CD4-positive, alpha-beta T cell treated with Interleukin-4 for 1 hour (primary cell): ENCODE measurements at places on chromosomes 7 and 10.

- DNase-seq, result no peak
These were observed 9.7 kb upstream of the ADCY1 start for GRCh38 chr7:45564485-45564884.

- no peak for DNase-seq
These were observed 78.0 kb upstream of the MACROH2A2 start for GRCh38 chr10:69974551-69975155.

DNA sequence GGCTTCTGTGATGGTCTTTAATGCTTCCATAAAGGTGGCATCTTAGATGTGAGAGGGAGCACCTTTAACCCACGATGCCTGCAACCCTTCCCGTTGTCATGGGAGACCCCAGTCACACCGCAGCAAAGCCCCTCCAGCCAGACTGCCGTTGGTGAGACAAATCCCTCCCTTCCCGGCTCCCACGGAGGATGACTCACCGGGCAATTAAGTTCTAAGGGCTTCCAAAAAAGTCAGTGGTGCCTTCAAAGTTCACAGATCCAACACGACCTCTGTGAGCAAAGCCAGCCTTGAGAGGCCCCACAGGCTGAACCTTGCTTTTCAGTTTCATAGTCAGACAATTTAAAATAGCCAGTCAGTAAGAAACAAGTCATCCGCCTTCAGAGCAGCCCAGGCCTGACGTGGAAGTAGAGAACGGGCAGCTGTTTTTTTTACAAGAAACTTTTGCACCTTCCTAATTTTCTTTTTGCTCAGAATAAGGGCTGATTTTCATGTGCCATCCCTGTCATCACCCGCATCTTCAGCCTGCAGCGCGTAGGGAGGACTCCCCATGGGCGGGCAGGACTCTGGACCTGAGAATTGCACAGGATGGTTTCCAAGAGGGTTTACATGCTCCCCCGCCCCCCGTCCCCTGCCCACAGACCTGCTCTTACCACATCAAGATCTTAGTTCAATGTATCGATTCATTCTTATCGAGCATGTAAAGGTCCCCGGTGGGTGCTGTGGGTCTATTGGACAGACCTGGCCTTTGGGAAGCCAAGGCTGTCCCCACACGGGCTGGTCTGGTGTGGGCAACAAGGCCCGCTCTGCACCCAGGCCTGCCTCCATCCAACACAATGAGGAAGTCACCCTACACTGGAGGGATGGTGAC lies 333.9 kb downstream of the DNAJB6 start:
- DNase-seq, result no peak

- DNase-seq, result no peak
These were observed 100.1 kb upstream of the COL1A2 start for GRCh38 chr7:94294471-94295131.

GRCh38 chr10:59648711-59649201 lies 60.9 kb downstream of the SLC16A9 start:
- no peak for DNase-seq

- DNase-seq, result no peak
These were observed 166.8 kb downstream of the ADARB2 start for GRCh38 chr10:1570416-1571051.

DNA sequence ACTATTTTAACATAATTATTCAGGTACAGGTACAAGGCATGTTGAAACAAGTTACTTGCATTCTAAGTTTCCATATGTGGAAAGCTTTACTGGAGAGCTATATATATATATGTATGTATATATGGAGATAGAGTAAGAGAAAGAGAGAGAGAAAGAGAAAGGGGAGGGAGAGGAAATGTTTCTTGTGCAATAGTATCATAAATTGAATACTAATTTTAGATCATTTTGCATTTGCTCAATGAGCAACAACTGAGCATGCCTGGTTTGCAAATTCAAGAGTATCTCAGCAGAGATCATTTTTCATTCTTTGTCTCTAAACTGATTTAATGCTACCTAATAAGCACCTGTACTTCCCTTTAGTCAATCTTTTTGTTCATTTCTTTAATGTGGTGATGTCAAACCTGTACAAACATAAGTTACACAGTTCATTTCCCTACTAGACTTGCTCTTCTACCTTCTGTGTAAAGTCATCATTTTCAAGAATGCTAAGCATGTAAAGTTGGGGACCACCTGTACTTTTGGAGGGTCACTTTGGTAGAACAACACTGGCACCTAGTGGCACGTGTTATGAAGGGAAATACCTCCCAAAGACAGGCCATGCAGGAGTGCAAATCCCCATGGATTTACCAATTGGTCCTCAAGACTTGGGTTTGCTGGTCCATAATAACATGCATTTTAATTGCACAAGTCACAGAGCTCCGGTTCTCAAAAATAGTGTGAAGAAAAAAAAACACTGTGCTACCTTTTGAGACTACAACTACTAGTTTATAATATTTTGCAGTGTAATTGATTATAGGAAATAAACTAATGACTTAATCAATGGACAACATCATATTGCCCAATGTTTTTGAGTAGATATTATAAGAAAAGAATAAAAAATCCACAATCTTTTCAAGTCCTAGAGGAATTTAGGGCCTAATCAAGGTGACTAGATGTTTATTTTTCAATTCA lies 431.2 kb upstream of the IGFBP3 start:
- no peak for DNase-seq

DNA sequence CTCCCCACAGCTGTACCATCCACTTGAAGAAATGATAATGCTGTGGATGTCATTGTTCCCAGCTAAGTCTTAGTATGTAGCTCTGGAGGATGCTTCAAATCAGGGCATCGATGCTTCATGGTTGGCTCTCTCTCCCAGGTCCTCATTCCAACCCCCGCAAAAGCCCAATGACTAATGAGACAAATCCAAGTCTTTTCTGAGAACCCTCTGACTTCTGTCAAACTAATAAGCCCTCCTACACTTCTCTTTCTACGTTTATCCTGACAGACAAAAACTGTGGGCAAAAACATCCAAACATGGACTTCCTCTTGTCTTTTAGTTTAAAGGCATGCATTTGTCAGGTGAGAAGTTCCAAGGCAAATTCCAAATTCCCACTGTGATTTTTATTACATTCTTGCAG lies 260.4 kb upstream of the TAC1 start:
- no peak for DNase-seq

DNA sequence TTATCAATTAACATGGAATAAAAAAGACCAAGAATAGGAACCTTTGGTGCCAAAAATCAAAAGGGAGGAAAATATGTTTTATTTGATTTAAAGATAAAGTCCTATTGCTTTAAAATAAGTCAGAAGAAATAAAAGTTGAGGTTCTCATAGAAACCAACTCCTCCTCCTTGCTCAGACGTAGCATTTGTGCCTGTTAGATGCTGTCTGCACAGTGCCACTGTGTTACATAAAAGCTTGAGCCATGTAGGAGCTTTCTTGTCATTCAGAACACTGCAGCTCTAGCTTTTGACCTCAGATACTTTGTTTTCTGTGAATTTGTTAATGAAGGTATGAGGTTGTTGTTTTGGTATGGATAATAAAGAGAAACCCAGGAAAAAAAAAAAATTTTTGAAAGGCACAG lies 50.3 kb downstream of the LRRC4 start:
- no peak for DNase-seq

DNA sequence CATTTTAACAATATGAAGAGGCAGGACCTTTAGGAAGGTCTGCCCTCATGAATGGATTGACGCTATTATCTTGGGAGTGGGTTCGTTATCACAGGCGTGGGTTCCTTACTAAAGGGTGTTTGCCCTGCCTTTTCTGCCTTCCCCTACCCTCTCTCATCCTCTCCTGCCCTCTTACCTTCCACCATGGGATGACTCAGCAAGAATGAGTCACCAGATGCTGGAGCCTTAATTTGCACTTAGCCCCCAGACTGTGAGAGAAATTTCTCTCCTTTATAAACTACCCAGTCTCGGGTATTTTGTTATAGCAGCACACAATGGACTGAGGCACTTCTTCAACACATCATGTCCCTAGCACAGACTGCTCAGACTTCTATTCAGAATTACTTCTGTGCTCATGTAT lies 31.4 kb upstream of the ZNF32 start:
- no peak for DNase-seq

- DNase-seq, result no peak
These were observed 65.5 kb downstream of the C10orf143 start for GRCh38 chr10:130045091-130045652.

DNA sequence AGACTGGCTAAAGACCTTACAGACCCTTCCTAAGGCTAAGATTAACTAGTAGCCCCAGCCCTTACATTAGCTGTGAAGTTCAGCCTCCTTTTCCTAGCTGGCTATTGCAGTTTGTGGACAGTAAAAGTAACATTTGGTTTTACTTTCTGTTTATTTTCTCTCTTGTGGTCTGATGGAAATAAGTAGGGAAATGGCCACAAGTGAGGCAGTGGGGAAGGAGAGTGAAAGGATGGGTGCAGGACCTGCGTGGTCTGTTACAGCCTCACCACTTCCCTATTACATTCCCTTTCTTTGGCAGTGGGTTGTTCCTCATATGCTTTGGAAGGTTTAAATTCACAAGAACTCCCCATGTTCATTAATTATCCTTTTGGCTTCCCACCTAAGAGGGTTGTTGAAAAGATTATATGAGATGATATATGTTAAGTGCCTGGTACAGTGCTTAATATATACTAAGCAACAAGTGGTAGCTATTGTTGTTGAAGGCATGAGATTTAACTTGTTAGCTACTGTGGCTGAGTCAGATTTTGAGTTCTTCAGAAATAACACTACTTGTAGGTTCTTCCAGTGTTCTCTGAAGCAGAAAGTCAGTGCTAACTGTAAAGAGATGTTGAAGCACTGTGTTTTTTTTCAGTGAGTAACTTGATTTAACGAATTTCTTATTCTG lies 181.7 kb downstream of the ST7 start:
- no peak for DNase-seq

DNA sequence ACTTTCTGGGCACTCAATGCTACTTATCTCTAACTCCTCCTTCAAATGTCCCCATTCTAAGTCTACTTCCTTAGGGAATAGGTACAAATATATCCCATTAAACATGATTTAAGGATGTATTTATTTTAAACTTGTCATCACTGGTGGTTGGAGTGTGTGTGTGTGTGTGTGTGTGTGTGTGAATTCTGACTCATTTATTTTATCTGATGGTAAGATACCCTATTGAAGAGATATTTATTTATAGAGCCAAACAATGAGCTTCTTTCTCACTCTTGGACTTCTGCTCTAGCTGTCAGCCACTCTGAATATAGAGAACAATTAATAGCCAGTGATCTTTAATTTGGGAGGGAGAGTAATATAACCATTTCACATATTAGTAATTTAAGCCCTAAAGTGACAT lies 17.8 kb upstream of the MAGI2 start:
- no peak for DNase-seq

DNA sequence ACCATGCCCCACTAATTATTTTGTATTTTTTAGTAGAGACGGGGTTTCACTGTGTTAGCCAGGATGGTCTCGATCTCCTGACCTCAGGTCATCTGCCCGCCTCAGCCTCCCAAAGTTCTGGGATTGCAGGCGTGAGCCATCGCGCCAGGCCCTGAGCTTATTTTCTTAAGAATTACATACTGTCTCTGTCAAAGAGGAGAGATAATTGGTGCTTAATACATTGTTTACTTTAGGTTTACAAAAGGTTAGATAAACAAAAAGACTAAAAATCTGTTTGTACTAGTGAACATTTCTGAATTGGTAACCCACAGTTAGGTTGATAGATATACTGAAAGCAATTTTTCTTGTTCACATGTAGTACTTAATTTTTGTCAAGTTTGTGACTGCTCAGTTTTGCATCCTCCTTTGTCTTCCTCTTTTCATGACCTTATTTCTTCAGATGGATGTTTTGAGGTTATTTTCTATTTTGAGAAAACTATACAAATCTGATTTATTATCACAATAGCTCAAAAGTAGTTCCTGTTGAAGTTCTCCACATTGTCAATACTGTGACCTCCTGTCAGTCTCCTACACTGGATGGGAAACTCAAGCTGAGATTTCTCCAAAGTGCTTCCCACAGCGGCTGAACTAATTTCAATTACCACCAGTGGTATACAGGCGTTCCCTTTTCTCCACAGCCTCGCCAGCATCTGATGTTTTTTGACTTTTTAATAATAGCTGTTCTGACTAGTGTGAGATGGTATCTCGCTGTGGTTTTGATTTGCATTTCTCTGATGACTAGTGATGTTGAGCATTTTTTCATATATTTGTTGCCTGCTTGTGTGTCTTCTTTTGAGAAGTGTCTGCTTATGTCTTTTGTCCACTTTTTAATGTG lies 22.5 kb downstream of the HHEX start:
- no peak for DNase-seq

- DNase-seq, result no peak
These were observed 105.3 kb downstream of the PPP1R3A start for GRCh38 chr7:113813471-113813870.

- DNase-seq, result no peak
These were observed 6.5 kb downstream of the FKBP14 start for GRCh38 chr7:30019960-30020359.

GRCh38 chr10:5942474-5942873 lies 34.9 kb downstream of the IL15RA start:
- DNase-seq, result peak; percentile 53

DNA sequence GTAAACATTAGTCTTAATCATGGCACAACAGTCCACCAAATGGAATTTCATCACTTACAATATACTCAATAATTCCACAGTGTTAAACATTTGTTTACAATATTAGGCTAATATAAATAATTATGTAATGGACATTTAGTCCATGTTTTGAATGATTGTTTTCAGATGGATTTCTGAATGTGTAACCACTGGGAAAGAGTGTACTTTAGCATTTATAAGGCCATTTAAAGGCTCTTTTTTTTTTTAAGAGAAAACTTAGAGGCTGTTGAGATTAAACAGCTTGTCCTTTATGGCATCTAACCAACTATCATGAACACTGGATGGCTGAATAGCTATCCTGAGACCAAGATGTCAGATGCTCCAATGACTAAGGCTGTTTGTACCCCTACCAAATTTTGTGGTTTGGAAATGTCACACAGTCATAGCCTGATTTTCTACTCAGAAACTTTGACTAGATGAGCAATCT lies 248.3 kb upstream of the GLI3 start:
- DNase-seq, result no peak

- no peak for DNase-seq
These were observed 10.8 kb downstream of the SERPINE1 start for GRCh38 chr7:101137651-101138212.

- no peak for DNase-seq
These were observed 398.8 kb downstream of the TFEC start for GRCh38 chr7:115631782-115632181.

DNA sequence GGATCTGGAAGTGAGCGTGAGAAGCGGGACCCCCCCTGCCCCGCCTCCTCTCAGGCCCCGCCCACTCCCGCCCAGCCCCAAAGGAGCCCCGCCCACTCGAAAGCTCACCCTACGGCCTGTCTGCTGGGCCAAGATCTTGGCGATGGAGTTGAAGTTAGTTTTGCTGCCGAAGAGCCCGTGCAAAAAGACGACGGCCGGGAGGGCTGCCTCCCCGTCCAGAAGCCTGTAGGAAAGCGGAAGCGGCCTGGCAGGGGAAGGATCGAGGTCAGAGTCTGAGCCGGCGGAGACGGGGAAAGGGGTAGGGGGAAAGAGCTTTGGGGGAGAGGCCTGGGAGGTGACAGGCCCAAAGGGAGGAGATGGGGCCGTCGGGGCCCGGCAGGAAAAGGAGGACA lies 386 bp downstream of the ABHD11 start:
- peak; percentile 71 for DNase-seq
